CD4-positive, alpha-beta T cell treated with Interleukin-15 for 1 hour (primary cell): ENCODE measurements at places on chromosomes 12 and 14.

DNA sequence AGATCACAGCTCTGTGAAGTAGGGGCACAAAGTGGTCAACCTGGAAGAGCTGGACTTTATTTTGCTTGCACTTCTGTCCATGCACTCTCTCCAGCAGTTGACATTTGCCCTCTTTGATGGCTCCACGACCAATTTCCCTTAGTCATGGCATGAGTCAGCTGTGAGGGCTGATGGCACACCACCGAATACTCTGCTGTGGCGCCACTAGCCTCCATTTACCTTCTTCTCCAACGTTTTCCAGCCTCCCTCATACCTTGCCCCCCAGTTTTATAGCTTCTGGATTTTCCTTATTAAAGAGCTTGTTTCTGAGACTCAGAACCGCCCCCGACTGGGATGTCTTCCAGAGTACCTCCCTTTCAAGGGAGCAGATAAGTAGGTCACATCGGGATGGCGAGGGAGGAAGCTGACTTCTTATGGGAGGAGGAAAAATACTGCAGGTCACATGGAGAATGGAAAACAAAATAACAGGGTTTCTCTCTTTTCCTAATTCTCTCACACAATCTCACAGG lies 17.6 kb downstream of the NINJ2 start:
- no peak for DNase-seq

GRCh38 chr12:118359541-118359915 lies 13.2 kb downstream of the TAOK3 start:
- DNase-seq, result peak; percentile 29

GRCh38 chr12:92400006-92400405 lies 254.4 kb upstream of the BTG1 start:
- DNase-seq, result no peak

- no peak for DNase-seq
Measured at GRCh38 chr14:101006008-101006407, 102.5 kb upstream of the RTL1 start.

DNA sequence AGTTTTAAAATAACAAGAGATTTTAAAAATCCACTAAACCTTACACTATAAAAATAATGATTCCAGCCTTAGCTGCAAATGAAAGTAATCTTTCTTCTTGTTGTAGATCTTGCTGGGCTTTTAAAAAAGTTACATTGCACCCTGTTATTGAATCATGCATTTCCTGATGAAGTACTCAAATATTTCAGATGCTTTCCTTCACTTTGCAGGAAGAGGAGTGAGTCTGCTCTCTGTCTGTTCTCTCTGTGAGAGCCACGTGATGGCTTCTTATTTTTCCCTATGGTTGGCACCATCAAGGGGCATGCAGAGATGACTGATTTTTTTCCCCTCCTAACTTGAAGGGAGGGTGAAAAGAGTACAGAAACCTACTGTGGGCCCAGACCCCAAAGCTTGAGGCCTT lies 262.7 kb downstream of the ATP23 start:
- no peak for DNase-seq

GRCh38 chr14:61904946-61905345 lies 142.7 kb downstream of the SNAPC1 start:
- no peak for DNase-seq

- no peak for DNase-seq
Measured at GRCh38 chr12:18277196-18277595, 15.9 kb downstream of the PIK3C2G start.

GRCh38 chr12:64232196-64232595 lies 10.1 kb upstream of the KICS2 start:
- DNase-seq, result no peak

DNA sequence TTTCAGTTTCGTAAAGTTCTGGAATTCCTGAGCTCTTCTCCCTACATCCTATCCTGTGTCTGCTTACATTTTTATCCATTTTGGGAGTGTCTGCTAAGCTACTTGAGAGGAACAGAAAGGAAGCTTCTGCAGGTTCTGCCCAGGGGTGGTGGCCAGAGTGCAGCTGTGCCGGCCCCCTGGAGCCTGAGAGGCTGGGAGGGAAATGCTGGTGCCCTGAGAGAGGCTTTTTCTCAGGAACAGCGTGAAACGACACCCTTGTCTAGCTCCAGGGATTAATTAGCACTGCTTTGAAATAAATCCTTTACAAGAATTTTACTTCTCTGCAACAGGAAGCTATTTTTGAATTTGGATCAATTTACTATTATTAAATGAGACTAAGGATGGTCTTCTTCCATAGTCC lies 165.4 kb downstream of the SLC15A5 start:
- no peak for DNase-seq

DNA sequence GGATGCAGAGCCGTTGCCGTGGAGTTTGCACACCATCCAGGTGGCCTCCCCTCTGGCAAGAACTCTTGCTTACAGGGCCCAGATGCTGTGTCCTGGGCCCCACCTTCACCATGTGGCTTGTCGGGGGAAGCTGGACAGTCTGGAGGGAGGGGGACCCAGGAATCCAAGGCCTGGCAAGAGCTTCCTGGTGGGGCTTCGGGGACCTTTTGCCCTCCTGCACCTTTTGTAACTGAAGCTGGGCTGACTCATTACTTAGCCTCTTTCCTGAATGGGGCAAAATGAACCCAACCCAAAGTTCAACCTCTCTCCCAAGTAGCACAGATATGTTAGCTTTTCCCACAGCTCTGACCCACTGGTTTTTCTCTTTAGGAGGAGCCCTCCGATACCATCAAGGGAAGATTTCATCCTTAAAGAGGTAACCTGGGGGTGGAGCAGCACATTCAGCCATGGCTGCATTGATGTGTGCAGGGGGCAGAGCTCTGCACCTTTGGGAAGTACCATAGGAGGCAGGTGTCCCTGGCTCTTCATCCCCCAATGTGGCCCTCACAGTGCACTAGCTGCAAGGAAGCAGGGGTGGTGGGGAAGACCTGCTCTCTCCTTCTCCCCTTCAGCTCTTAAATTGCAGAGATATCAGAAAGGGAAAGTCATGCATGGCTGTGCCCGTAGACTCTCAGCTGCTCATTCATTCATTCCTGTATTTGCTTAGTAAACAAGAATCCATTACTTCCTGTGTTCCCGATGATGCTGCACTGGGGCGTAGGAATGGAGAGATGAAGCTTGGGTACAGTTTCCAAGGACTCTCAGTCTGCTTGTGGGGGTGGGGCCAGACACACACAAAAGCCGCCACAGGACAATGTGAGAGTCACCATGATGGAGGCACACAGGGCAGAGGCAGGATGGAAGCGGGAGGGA lies 13.0 kb downstream of the MVK start:
- DNase-seq, result no peak

DNA sequence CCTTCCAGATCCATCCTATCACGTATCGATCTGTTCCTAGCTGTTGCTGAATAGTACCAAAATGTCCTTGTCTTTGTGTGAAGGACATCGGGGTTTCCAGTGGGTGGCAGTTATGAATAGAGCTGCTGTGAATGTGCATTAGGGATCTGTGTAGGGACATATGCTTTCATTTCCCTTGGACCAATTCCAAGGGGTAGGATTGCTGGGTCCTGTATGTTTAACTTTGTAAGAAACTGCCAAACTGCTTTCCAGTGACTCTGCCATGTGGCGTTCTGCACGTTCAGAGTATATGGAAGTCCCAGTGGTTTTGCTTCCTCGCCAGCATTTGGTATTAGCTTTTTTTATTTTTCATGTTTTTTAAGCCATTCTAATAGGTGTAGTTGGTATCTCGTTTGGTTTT lies 28.6 kb downstream of the PACS2 start:
- DNase-seq, result no peak

DNA sequence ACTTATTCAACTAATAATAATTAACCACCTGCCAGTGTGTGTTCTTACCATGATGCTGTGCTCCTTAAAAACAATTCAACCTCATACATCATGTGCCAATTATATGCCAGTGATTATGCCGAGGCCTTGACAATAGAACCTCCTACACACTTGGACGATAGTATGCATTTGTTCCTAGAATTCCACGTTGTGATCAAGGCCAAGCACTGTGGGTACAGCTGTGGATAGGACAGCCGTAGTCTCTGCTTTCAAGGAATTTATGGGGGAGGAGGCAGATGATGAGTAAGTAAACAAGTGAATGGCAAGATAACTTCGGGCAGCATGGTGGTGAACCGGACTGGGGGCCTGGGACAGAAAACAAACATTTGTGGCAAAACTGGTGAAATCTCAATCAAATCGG lies 18.0 kb upstream of the MYO1H start:
- DNase-seq, result no peak

GRCh38 chr14:55138091-55138490 lies 9.0 kb downstream of the LGALS3 start:
- no peak for DNase-seq

GRCh38 chr14:64000749-64001148 lies 147.9 kb downstream of the SYNE2 start:
- DNase-seq, result no peak

DNA sequence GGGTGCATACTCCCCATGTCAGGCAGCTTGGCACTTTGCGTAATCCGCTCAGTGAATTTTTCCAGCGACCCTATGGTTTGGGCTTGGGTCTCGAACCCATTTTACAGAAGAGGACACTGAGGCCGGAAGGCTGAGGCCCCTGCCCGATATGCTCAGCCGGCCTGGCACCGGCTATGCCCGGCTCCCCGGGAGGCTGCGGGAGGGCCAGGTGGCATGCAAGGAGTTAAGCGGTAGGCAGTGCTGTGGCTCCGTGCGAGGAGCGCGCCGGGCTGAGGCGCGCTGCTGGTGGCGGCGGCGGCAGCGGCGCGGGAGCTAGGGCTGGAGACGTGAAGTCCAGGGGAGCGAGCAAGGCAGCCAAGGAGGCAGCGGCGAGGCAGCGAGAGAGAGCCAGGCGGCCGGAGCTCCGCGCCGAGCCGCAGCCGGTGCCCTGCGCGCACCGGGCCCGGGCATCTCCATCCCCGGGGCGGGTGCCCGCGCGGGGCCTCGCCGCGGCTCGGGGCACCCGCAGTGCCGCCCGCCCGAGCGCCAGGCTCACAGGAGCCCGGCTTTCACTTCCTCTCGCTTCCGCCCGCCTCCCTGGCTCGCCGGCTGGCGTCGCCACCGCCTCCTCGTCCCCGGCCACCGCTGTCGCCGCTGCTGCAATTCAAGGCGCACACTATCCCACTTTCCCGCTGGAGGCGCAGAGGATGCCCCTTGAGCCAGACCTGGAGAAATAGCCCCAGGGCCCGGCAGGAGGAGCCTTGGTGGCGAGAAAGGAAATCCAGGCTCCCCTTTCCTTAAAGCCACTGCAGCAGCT lies at the start of gene WSCD2:
Gene WSCD2 (plus strand): TSS at position 272 of the 796 bp plus-strand sequence. CDS start 66,545 bp downstream, outside the sequence.
- no peak for DNase-seq

- DNase-seq, result no peak
Measured at GRCh38 chr12:15056218-15056617, 83.4 kb downstream of the PDE6H start.

GRCh38 chr12:47268501-47269454 lies 189.0 kb upstream of the AMIGO2 start:
- no peak for DNase-seq

GRCh38 chr14:85296456-85297210 lies 233.3 kb upstream of the FLRT2 start:
- DNase-seq, result no peak

- DNase-seq, result no peak
Measured at GRCh38 chr12:126537961-126538530, 1472.8 kb downstream of the AACS start.

GRCh38 chr12:126474703-126475102 lies 1409.5 kb downstream of the AACS start:
- no peak for DNase-seq

- no peak for DNase-seq
Measured at GRCh38 chr12:124098101-124098757, 125.2 kb downstream of the ZNF664 start.

DNA sequence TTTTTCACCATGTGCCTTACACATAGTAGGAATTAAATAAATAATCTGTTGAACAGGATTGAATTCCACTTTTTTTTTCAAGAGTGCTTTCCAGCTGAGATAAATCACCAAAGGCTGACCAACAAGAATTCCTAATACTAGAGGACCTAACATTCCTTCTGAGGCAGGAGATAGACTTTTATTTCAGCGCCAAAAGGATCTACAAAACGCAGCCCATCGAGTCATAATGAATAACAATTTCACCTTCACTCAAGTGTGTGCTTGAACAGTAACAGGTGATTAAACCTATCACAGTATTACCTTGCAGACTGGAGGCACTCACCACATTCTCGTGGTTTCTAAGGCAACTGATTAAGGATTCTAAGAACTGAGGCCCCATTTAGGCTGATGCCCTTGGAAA lies 224.3 kb upstream of the ATP2B1 start:
- DNase-seq, result no peak

DNA sequence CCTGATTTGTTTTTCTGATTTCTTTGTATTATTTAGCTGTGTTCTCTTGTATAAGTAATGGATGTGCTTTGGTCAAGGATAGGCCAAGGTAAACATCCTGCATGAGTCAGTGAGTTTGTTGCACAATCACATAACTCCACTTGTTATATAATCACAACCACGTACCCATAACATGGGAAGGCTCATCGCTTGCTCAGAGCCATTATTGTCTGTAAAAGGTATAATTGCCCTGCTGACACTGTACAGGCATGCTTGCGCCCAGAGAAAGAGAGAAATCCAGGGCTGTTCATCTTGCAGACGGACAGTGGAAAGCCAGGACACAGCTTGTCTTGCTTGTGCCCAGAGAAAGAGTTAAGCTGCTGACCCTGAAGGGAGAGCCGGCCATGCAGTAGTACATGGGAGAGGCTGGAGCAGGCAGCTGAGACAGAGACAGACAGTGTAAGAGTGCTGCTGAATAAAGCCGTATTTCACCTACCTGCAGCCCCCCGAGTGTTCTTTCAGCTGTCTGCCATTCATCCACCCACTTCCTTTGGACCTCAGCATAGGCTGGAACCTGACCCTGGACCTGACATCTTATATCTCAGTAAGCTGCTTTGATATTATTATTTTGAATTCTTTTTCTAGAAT lies 174.7 kb upstream of the DAAM1 start:
- no peak for DNase-seq
